ENCODE measurements at places on chromosomes 12 and 14.

GRCh38 chr12:68521321-68521839, 89.3 kb upstream of the RAP1B start:
- DNase-seq: no peak

DNA sequence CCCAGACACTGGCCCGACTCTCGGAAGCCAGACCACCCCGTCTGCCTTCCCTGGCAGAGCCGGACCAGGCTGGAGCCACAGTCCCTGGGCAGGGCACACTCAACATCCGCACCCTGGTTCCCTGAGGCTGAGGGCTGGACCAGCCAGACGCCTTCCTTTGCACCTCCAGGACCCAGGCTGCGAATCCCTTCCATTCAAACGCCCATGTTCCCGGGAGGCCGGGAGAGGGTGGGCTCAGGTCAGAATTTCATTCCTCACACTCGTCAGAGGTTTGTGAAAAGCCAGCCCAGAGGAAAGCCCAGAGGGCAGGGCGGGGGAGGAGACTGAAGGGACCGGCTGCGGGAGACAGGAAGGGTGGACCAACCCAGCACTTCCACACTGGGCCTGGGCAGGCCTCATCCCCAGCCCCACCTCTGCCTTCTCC, 58.7 kb downstream of the LRRC74A start:
- DNase-seq: no peak

GRCh38 chr12:92002673-92003382, 142.8 kb downstream of the BTG1 start:
- no peak for DNase-seq

DNA sequence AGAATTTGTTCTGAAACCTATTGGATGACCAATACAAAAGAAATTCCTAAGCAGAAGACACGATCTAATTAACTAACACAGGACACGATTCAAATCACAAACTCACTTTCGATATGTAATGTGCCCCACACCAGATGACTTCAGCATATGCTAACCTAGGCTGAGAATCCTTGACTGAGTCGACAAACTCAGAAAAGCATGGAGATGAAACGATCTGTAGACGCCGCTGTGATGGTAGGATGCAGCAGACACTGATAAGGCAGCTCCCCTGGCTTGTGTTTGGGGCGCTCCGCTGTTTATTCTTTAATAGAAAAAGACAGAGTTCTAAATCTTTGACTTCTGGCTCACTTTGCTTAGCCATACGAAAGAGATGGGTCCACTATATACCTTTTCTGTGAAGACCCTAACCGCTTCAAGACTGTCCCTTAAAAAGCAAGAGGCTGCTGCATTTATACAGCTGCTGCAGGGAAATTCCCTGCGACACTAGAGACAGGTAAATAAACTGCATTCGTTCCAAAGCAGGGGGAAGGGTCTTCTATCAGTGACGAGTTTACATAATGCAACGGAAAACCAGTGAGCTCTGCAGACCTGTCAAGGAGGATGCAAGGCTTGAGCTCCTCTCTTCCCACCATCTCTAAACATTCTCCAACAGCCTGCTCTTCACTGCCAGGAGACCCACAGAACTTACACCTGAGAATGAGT, 929 bp downstream of the CHD8 start:
- no peak for DNase-seq

GRCh38 chr12:93970900-93971688, 177.3 kb upstream of the PLXNC1 start:
- DNase-seq: no peak

DNA sequence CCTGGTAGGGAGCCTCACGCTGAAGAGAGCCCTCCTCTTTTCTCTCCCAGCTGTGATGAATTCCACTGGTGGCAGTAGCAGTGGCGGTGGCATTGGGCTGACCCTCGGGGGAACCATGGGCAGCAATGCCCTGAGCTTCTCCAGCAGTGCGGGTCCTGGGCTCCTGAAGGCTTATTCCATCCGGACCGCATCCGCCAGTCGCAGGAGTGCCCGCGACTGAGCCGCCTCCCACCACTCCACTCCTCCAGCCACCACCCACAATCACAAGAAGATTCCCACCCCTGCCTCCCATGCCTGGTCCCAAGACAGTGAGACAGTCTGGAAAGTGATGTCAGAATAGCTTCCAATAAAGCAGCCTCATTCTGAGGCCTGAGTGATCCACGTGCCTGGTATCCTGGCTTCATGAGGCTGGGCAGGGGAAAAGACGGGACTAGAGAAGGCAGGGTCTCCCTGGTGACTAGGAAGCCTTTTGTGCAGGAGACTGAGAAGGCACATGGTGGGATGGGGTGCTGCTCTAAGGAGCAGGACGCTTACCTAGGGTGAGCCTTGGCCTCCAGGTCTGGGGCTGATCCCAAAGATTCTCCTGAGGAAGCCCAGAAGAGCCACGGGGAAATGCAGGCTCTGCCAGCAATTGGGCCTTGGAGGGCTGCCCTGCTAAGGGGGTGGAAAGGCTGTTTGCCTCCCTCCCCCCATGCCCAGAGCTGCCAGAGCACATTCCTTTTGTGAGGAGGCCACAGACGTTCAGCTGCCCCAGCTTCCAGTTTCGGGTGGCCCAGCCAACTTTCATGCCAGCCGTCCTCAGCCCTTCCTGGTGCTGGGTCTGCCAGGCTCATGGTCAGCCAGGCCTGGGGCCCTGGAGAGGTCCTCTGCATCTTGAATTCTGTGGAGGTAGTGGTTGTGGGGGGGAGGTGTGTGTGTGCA, 15.8 kb downstream of the KRT7 start:
- no peak for DNase-seq

DNA sequence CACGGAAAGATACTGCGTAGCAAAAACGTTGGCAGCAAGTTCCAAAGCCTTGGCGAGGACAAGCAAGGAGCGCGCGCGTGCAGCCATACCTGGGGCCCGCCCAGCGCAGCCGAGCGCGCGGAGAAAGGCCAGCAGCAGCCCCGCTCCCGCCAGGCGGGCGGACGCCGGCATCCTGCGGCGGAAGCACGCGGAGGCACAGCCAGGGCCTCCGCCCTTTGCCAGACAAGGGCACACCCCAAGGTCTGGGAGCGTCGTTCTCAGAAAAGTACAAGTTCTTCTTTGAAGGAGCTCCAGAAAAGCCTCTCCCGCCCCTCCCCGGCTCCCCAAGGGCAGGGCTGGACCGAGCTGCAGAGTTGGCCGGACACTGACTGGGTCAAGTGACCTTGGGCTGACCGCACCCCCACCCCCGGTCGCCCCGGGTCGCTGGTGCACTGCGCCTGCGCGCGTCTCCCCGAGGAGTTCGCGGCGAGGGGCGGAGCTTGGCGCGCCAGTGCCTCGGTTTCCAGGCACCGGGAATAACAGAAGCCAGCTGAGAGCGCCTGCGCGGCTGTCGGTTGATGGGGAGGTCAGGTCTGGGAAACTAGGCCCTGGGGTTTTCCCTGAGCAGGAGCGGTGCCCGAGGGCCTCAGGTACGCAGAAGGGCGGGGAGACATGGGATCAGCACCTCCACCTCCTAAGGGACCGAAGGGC, at the start of gene ZC2HC1C:
Gene ZC2HC1C, plus strand, starts transcription at position 521 of the 690 bp plus-strand sequence. CDS start 933 bp downstream, outside the sequence.
- DNase-seq: peak; percentile 77

DNA sequence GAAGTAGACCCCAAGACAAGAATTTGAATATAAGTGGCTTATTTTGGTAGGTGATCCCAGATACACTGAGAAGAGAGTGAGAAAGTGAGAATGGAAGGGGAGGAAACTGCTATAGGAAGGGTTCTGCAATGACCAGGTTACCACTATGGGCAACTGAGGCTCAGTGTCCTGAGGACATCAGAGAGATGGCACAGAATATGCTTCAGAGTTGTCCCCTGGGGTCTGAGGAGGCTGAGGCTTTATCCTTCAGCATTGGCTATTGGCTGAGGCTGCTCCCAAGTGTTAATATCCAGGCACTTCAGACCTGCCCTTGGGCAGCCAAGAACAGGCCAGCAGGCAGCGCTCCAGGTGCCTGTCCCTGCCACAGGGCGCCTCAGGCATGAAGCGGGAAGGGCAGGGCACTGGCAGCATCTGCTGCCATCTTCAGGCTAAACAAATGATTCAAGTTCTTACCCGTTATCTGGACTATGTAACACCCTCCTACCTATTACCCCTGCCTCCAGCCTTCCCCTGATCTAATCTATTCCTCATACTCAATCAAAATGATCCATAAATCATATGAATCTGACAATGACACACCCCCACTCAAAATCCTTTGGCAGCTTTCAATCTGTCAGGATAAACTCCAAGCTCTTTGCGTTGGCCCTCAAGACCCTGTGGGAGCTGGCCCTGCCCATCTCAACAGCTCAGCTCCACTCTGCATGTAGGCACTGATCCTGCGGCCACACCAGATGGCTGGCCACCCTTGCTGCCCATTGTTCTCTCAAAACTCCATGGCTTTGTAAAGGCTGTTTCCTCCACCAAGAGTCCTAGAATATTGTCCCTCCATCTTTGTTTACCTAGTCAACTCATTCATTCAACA, 42.4 kb downstream of the CKAP4 start:
- no peak for DNase-seq

GRCh38 chr14:33682760-33683159, 268.1 kb downstream of the EGLN3 start:
- no peak for DNase-seq

- DNase-seq: no peak
Measured at GRCh38 chr14:41137741-41138140, 468.9 kb upstream of the LRFN5 start.

DNA sequence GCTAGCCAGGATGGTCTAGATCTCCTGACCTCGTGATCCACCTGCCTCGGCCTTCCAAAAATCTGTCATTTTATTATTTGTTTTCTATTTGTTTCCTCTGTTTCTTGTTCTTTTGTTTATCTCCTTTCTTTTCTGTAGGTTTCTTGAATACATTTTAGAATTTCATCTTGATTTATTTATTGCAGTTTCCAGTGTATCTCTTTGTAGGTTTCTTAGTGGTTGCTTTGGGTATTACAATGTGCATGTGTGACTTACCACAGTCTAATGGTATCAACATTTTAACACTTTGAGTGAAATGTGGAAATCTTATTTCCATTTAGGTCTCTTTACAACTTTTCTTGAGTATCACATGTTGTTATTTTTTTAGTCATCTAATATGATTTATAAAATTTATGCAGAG, 29.9 kb upstream of the MUCL1 start:
- no peak for DNase-seq

DNA sequence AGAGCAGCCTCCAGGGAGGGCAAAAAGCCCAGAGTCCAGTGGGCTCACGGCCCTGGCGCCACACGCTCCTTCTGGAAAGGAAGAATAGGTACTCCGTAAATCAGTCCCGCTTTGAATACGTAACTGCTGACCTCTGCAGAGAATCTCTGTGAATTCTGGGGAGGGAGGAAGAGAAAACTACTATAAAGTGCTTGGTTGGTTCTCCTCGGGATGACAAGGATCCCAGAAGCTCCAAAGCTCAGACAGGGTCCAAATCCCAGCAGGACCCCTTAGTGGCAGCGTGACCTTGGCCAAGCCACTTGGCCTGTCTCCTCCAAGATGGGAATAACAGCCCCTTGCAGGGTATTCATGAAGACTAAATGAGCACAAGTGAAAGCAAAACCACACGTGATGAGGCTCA, 31.7 kb downstream of the ANO2 start:
- DNase-seq: no peak

DNA sequence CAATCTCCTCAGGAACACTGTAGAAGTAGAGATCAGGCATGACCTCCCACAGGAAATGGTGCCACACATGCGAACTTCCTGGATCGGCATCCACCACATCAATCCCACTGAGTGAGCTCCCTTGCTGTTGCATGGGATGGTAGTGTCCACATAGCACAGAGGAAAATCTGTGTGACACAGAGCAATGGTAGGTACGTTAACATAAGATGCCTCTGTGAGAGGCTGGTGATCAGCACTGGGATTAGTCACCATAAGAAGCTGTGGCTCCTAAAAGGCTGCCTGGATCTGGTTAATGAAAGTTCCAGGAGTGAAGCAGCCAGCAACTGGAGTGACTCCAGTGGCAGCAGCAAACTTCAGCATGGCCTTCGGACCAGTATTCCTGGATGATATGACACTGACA, 21.8 kb downstream of the WDHD1 start:
- no peak for DNase-seq

DNA sequence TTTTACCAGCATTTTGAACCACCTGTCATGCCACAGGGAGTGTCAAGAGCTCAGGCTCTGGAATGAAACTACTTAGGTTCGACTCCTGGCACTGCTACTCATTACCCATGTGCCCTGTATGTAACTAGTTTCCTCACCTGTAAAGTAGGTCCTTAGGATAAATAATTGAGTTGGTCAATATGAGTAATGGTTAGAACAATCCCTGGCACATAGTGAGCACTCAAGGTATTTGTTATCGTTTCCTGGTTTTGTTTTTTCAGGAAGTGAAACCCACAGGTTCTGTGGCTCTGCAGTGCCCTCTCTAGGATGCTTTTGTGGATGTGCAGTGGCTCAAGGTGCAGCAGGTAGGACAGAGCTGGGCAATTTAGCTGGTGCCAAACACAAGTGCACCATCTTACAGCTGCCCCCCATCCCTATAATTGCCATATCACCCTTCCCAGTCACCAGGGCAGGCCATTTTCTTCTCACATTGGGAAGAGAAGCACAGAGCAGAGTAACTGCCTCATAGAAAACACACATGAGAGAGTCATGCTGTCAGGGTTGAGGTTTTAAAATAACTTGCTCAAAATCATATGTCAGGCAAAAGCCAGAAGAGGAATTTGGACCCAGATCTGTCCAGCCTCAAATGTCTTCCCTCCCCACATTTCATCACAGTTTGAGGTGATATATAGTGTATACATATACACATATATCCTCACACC, 297.5 kb downstream of the RPAP3 start:
- peak; percentile 52 for DNase-seq

DNA sequence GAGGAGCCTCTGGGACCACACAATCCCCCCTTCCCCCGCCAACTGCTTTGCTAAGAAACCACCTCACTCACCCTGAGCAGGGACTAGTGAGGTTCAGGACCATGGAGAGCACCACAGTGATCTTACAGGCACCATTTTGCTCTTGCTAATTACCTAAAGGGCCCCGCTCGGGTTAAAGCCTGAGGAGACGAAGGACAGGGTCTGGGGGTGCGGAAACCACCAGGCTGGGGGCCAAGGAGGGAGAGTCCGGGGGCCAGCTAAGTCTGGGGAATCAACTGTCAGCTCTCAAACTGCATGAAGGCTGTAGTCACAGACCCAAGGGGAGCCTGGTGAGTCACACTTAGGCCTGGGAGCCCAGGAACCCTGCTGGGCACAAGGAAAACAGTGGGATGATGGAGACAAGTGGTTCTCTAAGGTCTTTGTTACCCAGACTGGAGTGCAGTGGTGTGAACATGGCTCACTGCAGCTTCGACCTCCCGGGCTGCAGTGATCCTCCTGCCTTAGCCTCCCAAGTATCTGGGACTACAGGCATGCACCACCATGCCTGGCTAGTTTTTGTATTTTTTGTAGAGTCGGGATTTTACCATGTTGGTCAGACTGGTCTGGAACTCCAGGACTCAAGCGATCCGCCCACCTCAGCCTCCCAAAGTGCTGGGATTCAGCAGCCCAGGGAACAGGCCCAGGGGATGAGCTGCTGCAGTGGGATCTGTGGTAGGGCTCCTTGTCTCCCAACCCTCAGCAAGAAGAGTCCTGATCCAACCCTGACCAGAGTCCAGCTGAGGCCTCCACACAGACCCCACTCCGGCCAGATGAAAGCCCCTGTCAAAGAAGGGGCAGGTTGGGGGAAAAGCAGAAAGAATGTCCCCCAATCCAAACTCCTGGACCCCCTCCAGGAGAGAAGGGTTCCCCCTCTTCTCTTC, 98.8 kb downstream of the CALM1 start:
- DNase-seq: no peak

GRCh38 chr12:29104516-29104915, 44.6 kb upstream of the FAR2 start:
- no peak for DNase-seq

Measured in stimulated activated naive B cell treated with anti-CD40 and anti-IgM and Interleukin-4, amounts not matched to agents 10 μg/mL and 1 μg/mL and 100 μg/mL, for 72 hours (primary cell).